ENCODE measurements at places on chromosomes 3 and 15.
A peak's percentile ranks its signal among the peaks of the same experiment; 100 is the strongest.

DNA sequence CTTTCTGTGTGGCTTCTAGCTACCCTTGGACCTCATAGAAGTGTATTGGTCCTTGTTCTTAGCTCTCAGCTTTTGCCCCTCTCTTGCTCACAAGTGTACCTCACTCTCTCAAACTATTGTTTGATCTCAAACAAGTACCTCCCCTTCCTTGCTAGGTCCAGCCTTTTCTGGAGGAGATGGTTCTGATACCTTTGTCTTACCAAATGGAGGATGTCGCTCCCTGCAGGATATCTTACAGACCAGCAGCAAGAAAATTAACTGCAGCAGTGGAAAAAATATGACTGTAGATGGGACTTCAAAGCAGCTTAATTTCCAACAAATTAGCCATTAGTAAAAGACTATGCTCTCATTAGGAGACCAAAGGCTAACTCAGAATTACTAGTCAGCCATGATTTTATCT, 388.1 kb upstream of the ROBO2 start:
- no peak for DNase-seq

DNA sequence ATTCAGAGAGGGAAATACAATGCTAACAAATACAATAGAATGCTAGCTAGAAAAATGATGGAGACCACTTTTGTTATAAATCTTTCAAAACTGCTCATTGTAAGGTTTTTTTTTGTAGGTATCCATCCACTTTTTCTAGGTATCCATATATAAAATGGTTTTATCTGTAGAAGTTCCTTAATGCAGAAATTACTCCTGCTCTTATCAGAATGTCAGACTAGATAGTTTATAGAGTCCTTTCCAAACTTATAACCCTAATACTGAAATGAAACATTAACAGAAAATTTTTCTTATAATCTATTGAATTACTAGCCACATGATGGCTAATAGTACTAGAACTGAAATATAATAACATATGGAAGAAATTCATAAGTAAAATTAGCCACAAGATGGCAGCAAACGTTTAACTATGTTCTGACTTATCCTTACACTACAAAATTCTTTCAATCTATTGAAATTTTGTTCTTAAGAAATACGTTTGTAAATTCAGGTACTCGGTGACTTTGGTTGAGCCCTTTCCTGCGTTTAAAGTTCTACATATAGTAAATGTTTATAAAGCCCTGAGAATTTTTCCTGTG, 58.5 kb downstream of the ECT2 start:
- peak; percentile 0 for DNase-seq

GRCh38 chr15:68154923-68155559, 50.1 kb downstream of the CALML4 start:
- peak; percentile 35 for DNase-seq

- DNase-seq: no peak
These were observed 231.4 kb downstream of the TIGIT start for GRCh38 chr3:114525278-114525677.

- DNase-seq: no peak
These were observed 227.6 kb downstream of the NECTIN3 start for GRCh38 chr3:111299192-111299615.

DNA sequence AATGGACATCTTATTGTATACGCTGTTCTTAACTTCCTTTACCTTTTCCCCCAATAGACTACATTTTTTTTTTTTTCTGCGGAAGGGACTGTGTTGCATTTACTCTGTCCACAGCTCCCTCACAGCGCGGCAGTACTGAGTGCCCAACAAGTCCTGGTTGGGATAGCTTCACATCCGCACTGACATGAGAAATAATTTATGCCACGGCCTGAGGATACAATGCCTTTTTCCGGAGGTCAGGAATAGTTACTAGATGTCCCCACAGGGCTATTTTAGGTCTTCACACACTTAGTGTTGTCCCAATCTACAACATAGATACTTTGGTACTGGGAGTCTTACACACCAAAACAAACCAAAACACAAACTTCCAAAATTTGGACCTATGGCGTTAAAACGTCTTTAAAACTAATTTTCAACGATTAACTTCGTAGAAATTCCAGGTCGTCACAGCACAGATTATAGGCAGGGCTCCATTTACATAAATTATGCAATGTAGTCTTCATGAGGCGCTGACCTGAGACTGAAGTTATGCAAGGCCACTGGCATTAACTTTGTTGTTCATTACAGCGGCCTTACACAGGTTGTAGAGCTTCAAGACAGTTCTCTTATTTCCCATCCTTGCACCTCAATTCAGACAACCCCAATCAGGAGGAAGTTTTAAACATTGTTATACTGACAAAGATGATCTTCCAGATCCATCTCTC, 989 bp upstream of the PPIB start:
- DNase-seq: no peak

- DNase-seq: peak; percentile 12
These were observed 229.9 kb downstream of the THRB start for GRCh38 chr3:24264748-24265158.

DNA sequence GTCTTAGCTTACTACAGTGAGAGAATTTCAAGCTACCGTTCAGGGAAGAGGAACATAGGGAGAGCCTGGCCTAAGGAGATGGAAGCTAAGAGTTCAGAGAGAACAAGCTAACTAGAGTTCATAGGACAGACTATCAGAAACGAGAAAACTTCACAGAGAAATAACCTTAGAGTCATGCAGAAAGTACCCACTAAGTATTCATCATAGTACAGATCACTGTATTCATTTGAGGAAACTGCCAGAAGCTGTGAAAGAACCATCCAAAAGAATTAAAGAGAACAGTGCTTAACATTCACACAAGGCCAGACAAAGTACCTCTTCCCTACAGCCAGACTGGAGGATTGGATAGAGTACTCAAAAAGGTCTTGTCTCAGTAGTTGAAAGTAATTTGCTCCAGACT, 15.2 kb upstream of the GBE1 start:
- no peak for DNase-seq

DNA sequence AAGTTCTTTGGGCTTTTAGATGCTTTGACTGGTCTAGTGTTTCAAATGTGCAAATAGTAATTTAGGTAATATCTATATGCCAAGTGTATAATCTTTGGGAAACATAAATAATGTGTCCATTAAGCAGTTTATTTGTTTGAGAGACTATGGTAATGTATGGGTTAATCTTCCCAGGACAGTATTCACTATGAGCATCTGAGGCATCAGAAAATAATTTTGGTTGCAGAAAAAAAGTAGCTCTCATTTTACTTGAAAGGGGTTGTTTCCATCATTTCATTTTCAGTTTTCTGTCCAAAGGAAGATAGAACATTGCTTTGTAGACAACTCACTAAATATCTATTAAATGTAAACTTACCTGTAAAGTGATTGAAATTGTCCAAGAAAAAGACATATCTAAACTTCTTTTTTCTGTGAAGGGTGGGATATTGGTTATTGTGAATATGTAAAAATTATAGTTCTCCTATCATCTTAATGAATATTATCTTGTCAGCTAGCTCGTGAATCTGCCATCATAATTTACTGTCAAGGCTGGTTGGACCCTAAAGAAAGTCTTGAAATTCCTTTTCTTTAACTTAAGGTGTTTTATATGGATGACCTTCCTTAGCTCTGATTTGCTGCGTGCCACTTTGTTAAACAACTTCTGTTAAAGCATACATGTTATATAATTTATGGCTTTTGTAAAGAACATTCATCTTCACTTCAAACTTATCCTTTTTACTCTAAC, 108.8 kb downstream of the EPHA3 start:
- DNase-seq: no peak

DNA sequence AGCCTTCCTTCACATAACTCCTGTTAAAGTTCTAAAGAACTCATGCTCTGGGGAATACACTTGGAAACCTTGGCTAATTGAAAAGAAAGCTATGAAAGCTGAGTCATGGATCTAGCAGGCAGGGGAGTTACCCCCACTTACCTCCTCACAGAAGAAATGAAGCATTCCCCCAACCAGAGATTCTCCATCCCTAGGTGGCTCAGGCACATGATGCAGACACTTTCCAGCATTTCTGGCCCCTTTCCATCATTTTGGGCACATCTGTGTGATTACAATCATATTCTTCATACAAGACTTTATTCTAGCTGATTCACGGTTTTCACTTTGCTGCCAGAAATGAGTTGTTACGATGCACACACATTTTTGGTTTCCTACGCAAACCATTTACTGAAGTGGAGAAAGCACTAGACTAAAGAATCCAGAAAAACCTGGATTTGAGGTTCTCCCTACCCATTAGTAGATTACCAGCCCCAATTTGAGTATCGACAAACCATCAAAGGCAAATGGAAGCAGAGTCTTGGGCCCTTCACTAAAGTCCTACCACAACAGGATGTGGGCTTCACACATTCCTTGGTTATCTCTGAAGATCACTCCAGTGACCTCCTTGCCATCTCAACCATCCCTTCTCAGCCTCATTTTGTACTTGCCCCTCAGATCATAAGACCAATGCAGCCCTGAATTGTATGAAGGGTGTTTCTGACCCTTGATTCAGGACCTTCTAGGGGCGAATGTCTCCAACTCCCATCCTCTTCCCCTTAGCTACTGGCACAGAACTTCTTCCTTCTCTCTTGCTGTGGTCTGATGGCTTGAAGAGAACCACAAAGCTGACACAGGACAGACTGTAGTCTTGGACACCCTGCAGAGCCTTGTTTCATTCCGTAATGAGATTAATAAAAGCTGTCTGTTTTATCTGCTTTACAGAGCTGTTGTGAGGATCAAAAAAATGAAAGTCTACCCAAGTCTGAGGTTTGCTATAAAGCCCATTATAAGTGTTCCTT, 42.5 kb upstream of the SNRK start:
- DNase-seq: no peak

DNA sequence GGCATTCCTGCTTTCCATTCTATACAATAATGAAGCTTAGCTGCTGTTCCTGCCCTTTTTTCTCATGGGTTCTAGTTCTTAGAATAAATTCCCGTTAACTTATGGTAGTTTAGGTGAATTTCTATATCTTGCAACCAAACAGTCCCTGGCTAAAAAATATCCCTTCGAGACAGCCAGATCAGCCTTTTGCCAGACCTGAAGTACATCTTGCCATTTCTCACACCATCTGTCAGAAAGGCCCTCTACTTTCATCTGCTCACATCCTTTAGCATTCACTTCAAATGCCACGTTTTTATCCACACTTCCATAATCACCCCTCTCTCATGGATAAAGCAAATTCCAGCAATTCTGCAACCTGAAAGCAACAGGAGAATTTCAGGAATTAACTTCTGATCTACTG, 145.4 kb downstream of the GAP43 start:
- DNase-seq: no peak

DNA sequence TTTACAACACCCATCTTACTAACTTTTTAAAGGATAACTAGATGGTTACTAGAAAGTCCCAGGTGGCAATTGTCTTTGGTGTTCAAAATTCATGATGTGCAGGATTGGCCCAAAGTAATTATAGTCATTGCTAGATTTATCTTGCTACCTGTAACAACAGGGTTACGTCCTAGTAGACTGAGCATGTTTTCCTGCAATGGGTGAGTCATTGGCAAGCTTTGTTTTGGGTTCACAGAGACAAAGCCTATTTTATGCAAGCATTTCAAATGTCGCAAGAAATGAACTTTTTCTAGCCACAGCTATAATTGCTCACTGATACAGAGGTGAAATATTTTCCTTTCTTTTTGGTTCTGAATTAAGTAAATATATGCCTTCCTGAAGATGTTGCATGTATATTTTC, 267.6 kb downstream of the AGBL1 start:
- no peak for DNase-seq

DNA sequence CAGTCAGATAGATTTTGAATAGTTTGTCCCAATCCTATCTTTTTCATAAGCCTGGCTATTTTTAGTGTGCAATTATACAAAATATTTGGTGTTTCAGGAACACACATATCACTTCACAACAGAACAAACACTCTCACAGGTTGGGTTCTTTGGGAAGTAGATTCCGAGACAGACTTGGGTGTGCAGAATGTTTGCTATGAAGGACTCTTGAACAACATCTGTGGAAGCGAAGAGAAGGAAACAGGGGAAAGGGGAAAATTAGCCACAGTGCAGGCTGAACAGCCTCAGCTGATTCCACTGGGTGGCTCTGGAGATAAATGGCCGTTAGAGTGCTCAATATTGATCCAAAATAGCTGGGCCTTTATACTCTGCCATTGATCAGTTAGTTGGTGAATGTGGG, 61.8 kb downstream of the GUCA1C start:
- no peak for DNase-seq

DNA sequence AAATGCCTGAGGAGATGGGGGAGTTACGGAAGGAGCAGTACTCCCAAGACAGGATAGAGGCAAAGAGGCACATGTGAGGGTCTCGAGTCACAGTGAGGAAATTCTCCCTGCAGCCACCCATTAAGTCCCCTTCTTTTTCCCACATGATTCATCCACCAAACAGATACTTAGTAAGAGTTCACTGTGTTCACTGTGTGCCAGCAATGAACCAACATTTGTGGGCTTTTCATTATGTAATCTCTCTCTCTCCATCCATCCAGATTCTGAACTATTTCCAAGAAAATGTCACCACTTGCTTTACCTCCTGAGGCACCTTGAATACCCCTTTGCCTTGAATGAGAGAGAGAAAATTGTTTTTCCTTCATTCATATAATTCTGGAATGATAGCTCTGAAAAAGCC, 24.6 kb upstream of the LRRFIP2 start:
- DNase-seq: no peak

- DNase-seq: no peak
These were observed 5.7 kb downstream of the STIMATE start for GRCh38 chr3:52891615-52892081.

GRCh38 chr15:92586966-92587365, 68.6 kb downstream of the FAM174B start:
- DNase-seq: no peak

DNA sequence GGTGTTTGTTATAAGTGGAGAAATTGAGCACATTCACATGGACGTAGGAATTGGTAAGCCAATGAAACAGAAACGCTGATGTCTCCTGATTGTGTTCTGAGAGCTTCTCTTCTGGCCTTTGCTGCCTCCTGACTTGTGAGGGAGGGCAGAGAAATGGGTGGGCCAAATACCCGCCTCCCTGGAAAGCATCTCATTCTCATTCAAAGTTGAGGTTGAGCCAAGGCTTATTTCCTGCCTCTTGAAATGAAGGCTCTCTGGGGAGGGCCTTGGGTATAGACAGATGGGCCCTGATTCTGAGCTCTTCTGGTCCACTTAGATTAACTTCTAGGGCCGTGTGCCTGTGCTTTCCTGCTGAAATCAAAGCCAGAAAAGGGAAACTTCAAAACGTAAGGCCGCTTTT, 57.4 kb upstream of the MYZAP start:
- DNase-seq: no peak

DNA sequence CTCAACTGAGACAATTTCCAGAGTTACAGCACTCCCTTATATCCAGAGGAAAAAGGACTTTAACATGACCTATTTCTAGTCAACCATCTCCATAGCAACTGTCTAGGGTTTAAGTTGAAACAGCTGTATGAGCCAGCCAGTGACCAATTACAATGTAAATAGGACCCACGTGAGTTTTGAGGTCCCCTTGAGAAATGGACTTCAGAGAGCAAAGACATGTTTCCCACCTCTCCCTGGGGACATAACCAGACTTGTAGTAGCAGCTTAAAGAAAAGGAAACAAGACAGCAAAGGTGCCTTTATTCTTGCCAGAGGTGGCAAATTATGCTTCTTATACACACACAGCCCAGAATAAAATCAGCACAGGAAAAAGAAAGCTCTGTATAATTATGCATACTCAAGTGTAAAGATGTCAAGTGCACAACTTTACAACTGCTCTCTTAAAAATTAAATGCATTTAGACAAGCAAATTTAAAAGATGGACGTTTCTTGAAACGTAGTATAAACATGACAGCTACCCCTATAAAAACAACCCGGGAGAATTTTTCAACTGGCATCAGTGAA, 40.2 kb downstream of the SUMF1 start:
- no peak for DNase-seq

All from NCI-H345 (cell line).